ENCODE measurements at places on chromosomes 2 and 18. TPM values are rescaled to one million over a fixed set of nuclear protein-coding genes. Genes with fewer than 3 reads are reported as not detected.

The RFTN2 gene
- total RNA-seq = not detected

DNA sequence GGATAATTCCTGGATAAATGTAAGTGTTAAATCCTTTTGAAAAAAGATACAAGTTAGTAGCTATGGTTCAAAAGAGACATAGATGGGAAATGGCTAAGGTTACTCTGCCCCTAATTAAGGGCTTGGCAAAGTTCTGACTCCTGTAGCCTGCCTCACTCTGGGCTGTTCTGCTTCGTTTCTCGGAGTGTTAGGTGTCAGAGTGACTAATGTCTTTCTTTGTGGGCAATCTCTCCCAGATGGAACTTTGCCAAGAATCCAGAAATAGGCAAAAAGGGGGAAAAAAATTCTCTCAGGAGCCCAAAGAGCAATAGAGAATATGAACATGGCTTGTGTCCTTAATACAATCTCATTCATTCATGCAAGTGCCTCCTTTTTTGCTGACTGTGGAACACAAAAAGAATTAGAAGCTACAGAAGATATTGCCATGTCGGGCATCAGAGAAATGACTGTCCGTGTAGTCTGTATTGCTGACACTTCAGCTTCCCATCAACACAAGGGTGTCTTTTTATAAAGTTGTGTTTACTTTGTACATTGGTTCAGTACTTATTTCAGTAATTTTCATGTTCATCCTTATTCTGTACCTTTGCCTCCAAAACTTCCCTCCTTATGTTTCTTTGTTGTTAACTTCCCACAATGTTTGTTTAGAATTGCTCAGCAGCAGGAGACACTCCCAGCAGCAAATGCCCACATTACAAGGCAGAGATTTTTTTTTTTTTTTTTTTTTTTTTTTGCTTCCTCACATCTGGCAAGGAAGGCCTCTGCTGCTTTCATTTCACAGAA, 134.0 kb downstream of the FTCDNL1 start:
- H3K27ac ChIP-seq = no peak overlapping the region
- no peak overlapping the region for H3K4me3 ChIP-seq
- no peaks in the 10 kb centered on the region for H3K36me3 ChIP-seq
- H3K27me3 ChIP-seq = no peaks in the 10 kb centered on the region

DNA sequence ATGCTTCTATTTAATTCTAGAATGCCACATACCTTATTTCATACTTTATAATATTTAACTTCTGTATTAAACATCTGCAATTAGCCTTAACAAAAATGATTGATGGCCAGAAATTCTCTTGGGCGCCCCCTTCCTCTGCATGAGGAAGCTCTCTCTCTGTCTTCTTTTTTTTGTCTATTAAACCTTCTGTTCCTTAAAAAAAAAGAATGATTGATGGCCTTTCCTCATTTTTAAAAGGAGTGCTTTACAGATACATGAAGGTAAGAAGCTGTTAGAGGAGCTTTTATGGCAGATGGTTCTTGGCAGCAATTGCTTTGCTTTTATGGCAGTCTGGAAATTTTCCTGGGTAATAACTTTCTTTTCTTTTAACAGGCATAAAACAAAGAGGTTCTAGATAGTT, 526.9 kb downstream of the SLC4A3 start:
- DNase-seq = no peak
- H3K27ac ChIP-seq = no peak overlapping the region
- H3K36me3 ChIP-seq = no peaks in the 10 kb centered on the region
- no peaks in the 10 kb centered on the region for H3K27me3 ChIP-seq
- no peaks in the 10 kb centered on the region for H3K4me1 ChIP-seq

DNA sequence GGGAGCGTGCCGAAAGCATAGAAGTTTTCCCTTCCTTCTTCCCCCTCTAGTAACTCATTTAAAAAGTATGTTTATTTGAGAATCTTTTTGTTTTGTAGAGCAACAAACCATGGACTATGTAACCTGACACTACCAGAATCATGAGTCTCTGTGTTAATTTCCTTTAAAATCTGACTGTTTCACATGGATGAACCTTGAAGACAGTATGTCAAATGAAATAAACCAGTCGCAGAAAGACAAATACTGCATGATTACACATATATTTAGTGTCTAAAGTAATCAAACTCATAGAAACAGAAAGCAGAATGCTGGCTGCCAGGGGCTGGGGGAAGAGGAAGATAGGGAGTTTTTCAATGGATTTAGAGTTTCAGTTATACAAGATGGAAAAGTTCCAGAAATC, 32.3 kb downstream of the PTPN2 start:
- H3K4me1 ChIP-seq = no peaks in the 10 kb centered on the region
- H3K4me3 ChIP-seq = no peak overlapping the region
- peaks cover 21% of the 10 kb centered on the region for H3K36me3 ChIP-seq
- H3K27me3 ChIP-seq = no peaks in the 10 kb centered on the region

Data from natural killer cell (primary cell).